Gastroesophageal sphincter (tissue), 4 donors: ENCODE measurements at places on chromosomes 2 and 18. TPM values are rescaled to one million over a fixed set of nuclear protein-coding genes. Genes with fewer than 3 reads are reported as not detected.

DNA sequence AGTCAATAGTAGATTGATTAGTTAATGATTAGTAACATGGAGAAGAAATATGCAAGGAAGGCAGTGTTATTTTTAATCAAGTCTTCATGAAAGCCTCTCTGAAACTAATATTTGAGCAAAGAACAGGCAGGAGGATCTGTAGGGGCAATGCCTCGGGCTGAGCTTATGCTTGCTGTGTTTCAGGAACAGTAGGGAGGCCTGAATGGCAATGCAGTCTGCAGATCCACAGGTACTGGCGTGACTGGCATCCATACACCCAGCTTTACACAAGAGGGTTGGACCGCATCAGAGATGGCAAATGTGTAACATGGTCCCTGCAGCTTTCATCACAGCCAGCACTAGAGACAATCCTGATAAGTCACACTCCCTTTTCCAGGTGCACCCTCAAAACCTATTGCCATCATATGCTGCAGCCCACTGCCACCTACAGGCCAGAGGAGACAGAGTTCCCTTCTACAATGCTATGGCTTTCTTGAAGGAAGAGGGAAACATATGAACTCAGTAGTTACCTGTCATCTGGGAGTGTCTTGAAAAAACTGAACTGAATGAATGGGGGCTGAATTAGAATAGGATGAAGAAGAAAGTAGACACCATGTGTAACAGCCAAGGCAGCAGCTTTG is 582.4 kb upstream of the RAB6C start:
- no peak for ATAC-seq

DNA sequence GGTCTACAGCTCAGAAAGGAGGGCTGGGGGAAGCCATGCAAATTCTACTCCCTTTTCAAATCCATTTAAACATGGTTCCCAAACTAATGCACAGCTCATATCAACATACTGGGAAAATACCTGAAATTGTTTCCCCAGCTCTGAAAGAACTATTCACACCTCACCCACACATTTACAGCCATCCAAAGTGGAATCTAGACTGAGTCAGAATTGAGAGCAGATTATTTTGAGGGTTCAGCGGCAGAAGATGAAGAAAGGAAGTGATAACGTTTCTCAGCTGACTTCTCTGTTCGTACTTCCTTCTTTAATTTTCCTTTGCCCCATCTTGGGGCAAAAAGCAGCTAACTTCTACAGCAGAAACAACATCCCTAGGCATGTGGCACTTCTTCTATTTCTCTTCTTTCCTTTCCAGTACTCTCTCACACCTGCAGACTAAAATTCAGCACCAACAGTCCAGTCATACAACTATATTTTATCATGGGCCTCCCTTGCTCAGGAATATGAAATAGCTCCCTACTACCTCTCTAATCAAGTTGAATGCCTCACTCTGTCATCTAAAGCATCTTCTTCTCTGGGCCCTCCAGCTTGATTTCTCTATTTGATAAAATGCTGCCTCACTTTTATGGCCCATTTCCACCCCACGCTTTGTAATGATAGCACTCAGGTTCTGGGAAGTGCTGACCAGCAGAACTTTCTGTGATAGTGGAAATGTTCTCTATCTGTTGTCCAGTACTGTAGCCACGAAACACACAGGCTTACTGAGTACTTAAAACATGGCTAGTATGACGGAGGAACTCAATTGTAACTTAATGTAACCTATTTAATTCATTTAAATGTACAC is 35.9 kb downstream of the ARHGAP25 start:
- no peak for ATAC-seq

GRCh38 chr2:26016012-26016705 is 17.7 kb upstream of the RAB10 start:
- ATAC-seq = no peak

DNA sequence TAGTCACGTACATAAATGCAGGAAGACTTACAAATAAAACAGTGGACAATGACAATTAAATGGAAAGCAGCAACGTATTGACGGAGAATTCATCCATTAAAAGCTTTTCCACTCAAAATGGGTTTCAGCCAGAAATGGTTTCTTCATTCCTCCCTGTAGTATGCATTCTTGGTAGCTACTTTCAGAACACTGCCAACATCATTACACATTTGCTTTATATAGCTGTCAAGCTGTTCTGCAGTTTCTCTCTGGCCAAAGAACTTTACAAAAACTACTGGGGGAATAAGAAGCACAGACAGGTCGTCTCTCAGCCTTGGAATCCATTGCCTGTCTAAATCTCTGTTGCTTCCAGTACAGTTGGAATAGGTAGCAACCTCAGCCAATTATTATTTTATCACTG is 84.1 kb upstream of the NCKAP5 start:
- ATAC-seq = no peak

GRCh38 chr2:106839849-106840595 is 45.9 kb downstream of the ST6GAL2 start:
- peak; percentile 42 for ATAC-seq

DNA sequence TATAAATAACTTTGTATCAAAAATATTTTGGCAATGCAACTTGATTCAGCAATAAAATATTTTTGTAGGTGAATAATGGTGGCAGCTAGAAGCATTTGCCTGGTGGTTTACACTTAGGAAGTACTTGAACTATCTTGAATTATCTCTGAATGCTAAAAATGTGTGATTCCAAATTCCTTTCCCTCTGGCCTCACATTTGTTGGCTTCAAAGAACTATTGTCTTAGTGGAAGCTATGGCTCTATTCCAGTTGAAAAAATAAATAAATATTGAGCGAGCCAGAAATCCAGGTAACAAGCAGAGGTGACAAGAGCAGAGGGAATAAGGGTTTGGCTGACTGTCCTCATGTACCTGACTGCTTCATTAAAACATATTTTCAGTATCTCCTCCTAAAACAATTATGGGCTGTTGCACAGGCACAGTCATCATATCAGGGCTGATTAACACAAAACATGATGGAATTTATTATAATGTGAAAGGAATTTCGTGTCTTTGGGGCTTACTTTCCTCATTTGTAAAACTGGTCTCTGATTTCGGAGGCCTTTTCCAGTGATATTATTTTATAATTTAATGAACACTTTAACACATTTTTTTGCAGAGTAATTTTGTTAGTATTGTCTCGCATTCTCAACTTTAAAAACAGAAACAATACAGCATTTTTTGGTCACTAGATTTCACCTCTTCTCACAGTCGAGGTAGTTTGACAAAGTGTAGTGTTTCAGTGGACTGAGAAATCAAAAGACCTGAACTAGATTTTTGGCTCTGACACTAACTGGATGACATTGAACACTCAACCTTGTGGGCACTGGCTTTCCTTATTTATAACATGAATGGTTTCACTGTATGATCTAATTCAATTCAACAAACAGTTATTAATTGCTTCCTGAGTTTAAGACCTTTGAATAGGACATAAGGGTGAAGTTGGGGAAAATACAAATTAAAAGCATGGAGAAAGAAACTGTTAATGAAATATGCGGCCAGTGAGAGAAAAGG is 7.8 kb upstream of the CAVIN2 start:
- no peak for ATAC-seq

DNA sequence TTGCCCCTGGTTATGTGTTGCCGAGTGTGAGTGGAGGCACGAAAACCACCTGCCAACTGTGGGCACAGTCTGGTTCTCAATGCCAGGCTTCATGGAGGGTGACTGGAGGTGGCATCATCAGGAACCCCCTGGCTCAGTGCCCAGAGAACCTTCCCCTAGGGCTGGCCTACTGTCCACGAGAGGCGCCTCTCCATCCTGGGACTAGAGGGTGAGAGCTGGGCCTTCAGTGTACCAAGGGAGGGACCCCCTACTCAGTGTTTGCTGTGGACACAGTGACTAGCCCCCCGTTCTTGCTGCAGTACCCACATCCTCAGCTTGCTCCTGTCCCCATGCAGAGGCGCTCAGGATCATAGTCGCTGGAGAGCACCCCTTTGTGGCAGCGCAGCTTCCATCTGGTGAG is 202.6 kb downstream of the HDAC4 start:
- no peak for ATAC-seq

- peak; percentile 21 for ATAC-seq
Observed at GRCh38 chr2:216918088-216918680, 58.3 kb upstream of the TNP1 start.

DNA sequence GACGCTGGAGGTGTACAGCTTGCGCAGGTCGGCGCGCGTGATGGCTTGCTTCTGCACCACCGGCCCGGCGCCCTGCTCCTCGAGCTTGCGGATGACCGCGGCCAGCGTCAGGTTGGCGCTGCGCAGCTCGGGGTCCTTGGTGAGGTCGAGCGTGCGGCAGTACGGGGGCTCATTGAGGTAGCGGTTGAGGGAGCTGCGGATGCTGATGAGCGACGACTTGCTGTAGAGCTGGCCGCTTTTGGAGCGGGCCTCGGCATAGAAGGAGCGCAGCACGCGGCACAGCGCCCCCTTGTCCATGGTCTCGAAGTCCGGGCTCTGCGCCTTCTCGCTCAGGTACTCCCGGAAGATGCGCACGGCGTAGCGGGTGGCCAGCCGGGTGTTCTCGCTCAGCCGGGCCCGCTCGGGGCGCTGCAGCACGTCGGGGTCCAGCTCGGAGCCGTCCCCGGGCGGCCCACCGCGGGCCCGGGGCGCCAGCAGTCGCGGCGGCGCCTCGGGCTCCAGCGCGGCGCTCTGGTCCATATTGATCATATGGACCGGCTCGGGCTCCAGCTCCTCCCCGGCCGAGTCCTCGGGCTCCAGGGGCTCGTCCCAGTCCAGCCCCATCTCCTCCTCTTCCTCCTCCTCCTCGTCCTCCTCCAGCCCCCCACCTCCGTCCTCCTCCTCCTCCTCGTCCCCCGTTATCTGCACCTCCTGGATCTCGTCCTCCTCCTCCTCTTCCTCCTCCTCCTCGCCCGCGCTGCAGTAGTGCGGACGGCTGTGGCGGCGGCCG is 523 bp downstream of the KCTD1 start:
- peak; percentile 73 for ATAC-seq

DNA sequence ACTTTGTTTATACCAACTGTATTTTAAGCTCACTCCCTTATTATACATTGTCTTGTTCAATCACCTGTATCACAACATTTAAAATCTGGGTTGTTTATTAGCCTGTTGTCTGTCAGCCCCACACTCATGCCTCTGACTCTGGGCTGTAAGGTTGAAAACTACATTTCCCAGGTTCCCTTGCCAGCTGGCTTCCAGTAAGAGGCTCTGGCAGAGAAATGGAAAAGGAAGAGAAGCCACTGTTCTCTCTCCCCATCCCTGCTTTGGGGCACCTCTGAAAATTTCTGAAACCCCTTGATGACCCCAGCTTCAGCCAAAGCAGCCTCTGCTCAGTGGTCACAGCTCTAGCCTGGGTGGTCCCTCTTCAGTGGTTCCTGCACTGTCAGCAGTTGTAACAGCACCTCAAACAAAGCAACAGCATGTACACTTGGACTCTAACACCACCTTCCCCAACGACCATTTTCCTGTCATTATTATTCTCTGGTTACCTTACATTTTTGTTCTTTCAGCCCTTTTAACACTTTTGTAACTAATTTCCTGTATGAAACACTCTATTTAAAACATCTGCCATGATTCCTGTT is 108.9 kb upstream of the LGALSL start:
- ATAC-seq = no peak

DNA sequence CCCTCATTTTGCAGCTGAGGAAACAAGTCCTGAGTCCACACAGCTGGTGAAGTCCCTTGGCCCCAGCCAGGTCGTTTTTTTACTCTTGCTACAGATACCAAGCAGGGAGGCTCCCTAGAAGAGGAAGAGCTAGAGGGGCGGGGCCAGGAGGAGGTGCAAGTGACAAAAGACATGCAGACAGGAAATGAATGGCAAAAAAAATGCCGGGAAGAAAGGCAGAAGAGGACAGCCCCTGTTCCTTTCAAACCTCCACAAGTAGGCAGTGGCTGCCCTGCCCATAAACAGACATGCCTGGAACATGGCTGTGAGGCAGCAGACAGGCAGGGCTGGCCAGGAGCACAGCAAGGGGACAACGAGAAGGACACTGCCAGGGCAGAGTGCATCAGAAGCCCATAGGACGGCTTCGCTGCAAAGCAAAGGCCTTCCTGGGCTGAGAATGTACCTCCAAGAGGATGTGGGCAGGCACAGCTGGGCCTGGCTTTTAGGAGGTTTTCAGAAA is 108.7 kb downstream of the ZBTB7C start:
- peak; percentile 15 for ATAC-seq

DNA sequence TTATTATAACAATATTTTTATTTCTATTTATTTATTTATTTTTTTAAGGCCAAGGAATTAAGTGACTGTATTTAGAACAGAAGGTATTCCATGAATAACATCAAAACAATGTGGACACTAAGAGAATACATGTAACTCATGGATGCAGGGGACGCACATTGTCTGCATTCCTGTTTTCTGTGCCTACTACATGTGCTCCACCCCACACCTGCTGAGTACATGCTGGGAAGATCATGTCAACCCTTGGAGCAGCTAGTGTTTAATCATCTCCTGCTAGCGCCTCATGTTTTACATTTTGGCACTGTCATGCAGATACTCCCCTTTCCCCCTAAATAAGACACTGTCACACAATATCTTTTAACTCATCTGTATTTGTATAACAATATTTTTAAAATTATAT is 29.3 kb downstream of the DPYSL5 start:
- ATAC-seq = no peak

GRCh38 chr2:30466216-30466615 is 19.2 kb downstream of the LCLAT1 start:
- ATAC-seq = no peak

- ATAC-seq = no peak
Observed at GRCh38 chr2:37738266-37738885, 66.9 kb upstream of the CDC42EP3 start.

DNA sequence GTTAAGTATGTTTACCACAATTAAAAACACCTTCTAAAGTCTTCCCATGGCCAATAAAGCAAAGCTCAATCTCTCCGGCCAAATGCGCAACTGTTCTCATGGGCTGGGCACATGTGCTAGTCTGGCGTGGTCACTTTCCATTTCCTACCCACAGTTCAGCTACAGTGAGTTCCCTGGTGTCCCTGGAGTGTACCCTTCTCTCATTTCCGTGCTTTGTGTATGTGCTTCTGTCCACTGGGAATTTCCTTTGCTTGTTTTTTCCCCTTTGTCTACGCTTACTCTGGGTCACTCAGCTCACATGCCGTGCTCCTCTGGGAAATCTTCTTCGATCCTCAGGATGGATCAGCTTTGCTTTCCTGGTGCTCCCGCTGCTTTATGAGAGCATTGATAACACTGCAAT is 69.6 kb upstream of the GYPC start:
- ATAC-seq = peak; percentile 53

DNA sequence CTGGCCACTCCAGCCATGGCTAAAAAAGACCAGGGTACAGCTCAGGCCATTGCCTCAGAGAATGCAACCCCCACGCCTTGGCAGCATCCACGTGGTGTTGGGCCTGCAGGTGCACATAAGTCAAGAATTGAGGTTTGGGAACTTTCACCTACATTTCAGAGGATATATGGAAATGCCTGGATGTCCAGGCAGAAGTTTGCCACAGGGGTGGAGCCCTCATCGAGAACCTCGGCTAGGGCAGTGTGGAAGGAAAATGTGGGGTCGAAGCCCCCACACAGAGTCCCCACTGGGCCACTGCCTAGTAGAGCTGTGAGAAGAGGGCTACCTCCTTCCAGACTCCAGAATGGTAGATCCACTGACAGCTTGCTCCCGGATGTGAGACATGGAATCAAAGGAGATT is 477.3 kb downstream of the LPIN1 start:
- ATAC-seq = no peak

BCL11A gene
- total RNA-seq = 6.7 TPM

SRD5A2 gene
- not detected for total RNA-seq

TET3 gene
- total RNA-seq = 8.9 TPM

RAB6C gene
- 1.9 TPM for total RNA-seq

L3MBTL4 gene
- total RNA-seq = 2.8 TPM

COL4A3 gene
- total RNA-seq = 8.9 TPM

SERPINB11 gene
- total RNA-seq = not detected

TRIM43B gene
- not detected for total RNA-seq
